Airway epithelial cell (primary cell): ENCODE measurements at places on chromosomes 5 and 9. TPM values are rescaled to one million over a fixed set of nuclear protein-coding genes. Genes with fewer than 3 reads are reported as not detected.

The GABRP gene
- total RNA-seq: 0.09 and 0.35 TPM in 2 replicates

The ACTBL2 gene
- total RNA-seq: 0.35 and 1.4 TPM in 2 replicates

The ZSWIM6 gene
- 4.5 and 6.3 TPM in 2 replicates for total RNA-seq

The CDX1 gene
- not detected in 2 replicates for total RNA-seq

The ARL15 gene
- 4.9 and 10.3 TPM in 2 replicates for total RNA-seq

The HAND1 gene
- not detected in 2 replicates for total RNA-seq

The TAF11L5 gene
- total RNA-seq: not detected in 2 replicates

The BARHL1 gene
- total RNA-seq: not detected in 2 replicates

The PCDHA7 gene
- not detected in 2 replicates for total RNA-seq

The FOXI1 gene
- total RNA-seq: not detected in 2 replicates
